LHCN-M2 (cell line): ENCODE measurements at places on chromosomes 7 and 10.

- peak; percentile 63 for DNase-seq
Observed at GRCh38 chr10:96229568-96230030, 41.8 kb downstream of the BLNK start.

DNA sequence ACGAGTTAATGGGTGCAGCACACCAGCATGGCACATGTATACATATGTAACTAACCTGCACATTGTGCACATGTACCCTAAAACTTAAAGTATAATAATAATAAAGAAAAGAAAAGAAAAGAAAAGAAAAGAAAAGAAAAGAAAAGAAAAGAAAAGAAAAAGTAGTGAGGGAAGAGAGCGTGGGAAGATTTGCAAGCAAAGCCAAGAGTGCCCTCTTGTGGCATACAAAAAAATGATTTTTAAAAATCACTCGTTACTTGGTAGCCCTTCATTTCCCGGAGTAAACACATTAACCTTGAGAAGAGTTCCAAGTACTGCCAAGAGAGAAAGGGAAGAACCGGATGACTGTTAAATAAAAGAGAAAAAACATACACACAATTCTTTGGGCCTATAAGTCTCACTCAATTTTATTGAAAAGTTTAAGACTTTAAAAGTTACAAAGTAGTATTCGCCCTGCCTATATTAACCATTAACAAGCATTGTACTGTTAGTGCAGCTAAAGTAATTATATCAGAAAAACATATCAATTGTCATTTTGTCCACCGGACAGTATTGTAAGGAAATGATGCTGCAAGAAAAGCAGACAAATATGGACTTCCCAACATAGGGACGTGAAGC, 6.2 kb upstream of the CH25H start:
- DNase-seq: peak; percentile 41

DNA sequence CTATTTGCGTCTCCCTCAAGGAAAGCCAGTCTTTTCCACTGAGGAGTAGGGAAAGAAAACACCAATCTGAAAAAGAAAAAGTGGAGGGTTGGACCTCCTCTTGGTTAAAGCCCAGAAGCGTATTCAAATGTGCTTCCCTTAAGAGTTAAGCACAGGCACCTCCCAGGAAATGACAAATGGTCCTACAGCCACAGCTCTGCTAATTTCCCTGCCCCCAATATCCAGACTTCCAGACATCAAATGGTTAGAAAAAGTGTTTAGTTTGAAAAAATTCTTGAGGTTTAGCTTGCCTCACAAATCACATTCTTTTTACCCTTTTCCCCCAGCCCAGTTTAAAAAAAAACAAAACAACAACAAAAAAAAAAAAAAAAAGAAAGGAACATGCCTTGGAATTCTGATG, 19.0 kb upstream of the COL1A2 start:
- peak; percentile 99 for DNase-seq

DNA sequence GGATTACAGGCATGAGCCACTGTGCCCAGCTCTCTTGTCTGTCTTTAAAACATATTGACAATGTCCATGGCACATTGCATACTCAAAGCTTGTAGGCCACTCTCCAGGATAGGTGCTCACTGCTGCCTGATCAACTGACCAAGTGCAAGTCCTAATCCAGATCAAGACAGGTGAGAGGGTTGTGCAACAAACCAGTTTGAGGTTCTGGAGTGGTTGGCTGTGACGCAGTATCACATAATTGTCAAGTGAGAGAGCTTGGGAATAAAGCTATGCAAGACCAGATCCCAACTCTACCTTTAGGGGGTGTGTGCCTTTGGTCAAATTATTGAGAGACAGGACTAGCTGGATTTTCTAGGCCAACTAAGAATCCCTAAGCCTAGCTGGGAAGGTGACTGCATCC, 43.0 kb upstream of the OPN4 start:
- DNase-seq: no peak

DNA sequence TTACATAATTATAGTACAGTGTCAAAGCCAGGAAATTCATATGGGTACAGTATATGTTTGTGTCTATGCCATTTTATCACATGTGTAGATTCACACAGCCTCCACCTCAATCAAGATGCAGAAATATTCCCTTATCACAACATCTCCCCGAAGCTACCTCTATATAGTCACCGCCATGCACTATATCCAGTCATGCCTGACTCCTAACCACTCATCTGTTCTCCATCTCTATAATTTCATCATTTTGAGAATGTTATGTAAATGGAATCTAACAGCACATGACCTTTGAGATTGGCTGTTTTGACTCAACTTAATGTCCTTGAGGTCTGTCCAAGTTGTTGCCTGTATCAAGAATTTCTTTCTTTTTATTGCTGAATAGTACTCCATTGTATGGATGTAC, 22.3 kb upstream of the SLC25A13 start:
- no peak for DNase-seq

GRCh38 chr10:6045314-6045848, 16.8 kb downstream of the IL2RA start:
- DNase-seq: no peak

GRCh38 chr10:10891124-10892082, 126.3 kb upstream of the CELF2 start:
- peak; percentile 96 for DNase-seq

GRCh38 chr10:50545846-50546245, 77.9 kb downstream of the SGMS1 start:
- DNase-seq: no peak

DNA sequence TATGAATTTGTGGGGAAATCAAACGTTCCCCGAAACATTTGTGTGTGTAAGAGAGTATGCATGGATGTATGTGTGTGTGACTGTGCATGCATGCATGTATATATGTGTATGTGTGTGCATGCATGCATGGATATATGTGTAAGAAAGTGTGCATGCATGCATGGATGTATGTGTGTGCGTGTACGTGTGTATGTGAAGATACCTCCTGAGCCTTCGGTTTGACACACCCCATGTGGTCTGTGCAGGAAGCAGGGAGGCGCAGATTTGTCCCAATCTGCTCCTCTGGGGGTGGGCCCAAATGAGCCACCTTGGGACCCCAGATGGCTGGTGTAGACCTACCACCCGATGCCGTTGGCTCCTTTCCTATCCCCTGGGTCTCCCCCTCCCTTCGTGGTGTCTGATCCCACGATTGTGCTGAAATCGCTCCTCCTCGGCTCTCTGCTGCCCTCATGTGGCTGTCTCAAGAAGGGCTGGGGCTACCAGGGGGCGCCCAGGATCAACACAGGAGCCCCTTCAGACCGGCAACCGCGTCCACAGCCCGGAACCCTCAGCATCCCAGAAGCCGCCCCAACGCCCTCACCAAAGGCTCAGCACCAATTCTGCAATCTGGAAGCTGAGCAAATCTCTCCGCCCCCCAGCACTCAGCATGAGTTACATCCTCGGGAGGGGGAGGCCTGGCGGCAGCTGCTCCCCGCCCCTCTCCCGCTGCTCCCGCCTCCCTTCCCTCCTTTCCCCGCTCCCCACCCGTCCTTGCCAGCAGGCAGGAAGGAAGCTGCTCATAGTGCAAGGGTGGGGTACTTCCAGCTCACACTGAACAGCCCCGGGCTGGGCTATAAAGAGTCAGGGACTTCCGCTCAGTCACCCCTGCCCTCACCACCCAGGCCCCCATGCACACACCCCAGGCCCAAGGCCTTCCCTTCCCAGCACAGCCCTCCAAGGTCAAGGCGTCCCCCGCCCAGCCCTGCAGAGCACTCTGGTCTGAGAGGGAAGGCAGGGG, 2.3 kb upstream of the NOS3 start:
- peak; percentile 19 for DNase-seq

- no peak for DNase-seq
Observed at GRCh38 chr7:20270867-20271266, 53.7 kb upstream of the MACC1 start.

- DNase-seq: no peak
Observed at GRCh38 chr10:96252730-96253129, 18.6 kb downstream of the BLNK start.

- DNase-seq: no peak
Observed at GRCh38 chr7:115678086-115678982, 352.2 kb downstream of the TFEC start.

- DNase-seq: peak; percentile 75
Observed at GRCh38 chr7:45944058-45944457, 23.0 kb upstream of the IGFBP3 start.

GRCh38 chr10:43026039-43026973, 50.6 kb upstream of the RET start:
- no peak for DNase-seq

- peak; percentile 65 for DNase-seq
Observed at GRCh38 chr7:50436133-50436806, 13.9 kb downstream of the FIGNL1 start.

DNA sequence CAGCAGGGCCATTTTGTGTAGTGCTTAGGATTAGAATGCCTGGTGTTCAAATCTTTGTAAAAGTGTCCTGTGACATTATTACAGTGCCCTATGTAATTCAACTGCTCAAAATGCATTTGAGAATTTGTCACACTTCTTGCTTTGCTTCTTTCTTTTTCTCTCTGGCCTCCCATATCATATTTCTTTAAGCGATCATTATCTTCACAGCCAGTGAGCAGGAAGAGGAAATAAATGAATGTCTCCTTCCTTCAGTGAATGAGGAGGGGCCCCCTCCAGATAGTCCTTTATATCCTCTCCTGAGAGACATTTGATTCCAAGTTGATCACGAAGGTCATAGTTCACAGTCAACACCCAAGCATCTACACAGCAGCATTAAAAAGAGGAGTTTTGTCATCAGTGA, 425.1 kb upstream of the NPVF start:
- no peak for DNase-seq

DNA sequence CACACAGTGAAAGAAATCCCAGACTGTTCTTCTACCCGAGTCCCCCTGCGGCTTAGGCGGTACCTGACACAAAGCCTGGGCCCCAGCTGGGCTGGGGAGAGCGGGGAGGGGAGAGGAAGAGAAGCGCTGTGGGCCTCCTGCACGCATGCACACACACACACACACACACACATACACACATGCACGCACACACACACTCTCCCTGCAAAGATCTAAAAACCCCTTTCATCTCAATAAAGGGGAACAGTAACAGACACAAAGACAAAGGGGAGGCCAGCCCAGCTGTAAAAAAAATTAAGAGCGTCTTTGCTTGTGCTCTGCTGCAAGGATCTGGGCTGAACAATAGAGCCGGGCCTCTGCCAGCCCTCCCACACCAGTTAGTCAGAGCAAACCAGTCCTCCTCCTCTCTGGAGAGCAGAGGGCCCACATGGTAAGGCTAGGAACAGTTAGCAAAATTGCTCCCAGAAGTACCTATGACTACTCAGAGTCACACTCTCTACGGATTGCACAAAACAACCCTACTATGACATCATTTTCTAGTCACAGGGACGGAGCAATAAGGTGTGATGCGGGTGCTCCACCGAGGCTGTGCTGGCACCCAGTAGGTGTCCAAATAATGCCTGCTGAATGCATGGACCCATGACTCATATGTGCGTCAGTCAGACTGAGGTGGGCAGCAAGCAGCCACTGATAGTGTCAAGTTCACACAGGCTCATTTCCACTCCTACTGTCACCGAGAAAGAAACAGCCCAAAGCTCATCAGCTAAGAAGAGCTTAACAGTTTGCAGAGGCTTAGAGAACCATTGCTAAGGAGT, 9.2 kb downstream of the ITPRIP start:
- DNase-seq: peak; percentile 91

DNA sequence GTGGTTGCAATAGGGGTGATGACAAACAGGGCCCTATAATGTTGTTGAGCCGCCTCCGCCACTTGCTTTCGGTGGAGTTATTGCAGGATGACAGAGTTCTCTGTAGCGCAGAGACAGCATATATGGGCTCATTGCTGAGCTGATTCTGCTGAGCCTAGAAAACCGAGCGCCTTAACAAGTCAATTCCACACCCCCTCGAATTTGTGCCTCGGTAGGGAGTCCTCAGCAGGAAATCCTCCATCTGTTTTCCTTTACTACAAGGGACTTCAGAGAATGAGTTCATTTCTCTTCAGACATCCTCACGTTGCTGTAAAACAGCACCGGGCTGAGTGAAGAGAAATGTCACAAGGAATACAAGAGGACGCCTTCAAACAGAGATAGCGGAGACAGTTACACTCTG, 90.7 kb upstream of the KIAA1217 start:
- DNase-seq: no peak

DNA sequence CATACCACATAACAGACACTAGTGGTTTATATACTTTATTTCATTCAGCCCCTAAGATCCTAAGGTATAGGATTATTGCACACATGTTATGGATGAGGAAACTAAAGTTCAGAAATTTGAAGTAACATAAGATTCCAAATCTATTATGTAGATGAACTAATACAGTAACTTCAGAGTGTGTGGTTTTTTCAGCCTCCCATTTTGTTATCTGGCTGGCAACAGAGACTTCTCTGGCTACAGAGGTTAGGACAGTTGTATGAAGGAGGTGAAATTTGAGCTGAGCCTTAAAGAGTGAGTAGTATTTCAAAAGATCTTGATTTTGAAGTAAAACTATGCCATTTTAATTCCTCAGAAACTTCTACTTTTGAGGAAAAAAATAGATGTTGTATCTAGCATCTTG, 125.4 kb downstream of the MAPK8 start:
- no peak for DNase-seq

DNA sequence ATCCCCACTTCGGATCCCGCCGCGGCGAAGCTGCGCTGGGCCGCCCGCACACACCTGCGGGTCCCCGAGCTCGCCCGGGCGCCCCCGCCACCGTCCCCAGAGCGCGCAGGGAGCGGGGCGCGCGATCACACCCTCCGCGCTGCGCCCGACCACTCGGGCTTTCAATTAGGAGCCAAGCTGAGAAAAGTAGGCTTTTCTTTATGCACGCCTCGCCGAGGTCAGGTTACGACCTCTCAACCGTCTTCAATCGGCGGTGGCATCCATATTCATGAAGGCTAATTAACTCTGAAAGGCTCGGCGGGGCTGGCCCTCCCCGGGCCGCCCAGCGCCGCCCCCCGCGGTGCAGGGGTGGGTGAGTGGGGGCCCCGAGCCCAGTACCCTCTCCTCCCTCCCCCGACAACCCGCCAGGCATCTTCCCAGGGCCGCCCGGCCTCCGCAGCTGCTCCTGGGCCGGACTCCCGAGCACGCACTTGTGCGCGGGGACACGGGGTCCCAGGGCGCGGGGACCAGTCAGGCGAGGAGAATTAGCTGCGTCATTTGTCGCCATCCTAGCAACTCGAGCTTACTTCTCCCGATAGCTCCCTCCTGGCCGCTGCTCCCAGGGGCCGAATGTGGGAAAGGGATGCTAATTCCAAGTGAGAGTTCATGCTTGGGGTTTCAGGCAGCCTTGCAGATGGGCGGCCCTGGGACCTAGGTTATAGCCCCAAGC, 155.5 kb upstream of the LYZL2 start:
- DNase-seq: peak; percentile 90

DNA sequence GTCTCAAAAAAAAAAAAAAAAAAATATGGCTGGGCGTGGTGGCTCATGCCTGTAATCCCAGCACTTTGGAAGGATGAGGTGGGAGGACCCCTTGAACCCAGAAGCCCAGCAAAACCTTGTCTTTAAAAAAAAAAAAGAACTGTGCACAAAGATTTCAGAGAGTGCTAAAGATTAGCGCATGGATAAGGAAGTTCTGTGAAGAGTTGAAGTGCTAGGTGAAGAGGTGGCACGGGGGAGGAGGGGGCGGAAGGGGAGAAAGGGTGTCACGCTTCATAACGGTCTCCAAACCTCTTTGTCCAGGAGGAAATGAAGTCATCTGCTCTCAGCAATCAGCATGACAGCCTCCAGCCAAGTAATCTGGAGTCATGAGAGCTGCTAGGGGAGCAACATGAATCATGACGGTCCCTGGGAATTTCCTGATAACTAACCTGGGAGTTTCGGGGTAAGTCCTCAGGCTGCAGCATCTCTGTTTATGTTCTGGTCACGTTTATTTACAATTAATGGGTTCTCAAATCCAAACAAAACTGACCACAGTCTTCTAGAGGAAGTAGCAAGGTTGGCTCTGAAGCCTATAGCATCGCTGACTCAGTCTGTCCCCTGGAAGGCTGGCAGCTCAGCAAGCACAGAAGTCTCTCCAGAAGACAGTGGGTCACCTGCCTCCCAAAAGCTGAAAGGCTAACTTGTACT, 1.9 kb upstream of the PLAU start:
- peak; percentile 99 for DNase-seq
